ENCODE measurements at places on chromosomes 3 and 15. TPM values are rescaled to one million over a fixed set of nuclear protein-coding genes. Genes with fewer than 3 reads are reported as not detected.
A peak's percentile ranks its signal among the peaks of the same experiment; 100 is the strongest.

DNA sequence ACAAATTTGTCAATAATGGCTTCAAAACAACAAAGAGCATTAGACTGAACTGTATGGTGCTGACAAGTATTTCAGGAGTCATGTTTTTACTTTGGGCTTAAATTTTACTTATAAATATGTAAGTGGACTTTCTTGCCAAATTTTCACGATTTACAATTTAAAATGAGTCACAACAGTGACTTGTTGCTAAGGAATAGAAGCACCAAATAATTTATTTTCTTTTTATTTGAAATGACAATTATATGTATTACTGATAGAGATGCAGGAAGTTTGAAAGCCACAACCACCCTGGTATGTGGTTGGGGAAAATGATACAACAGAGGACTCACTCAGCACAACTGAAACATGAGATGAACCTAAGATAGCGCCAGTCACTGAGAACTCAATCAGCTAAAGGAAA lies 90.3 kb downstream of the FMN1 start:
- DNase-seq = no peak

- DNase-seq = peak; percentile 53
Observed at GRCh38 chr3:140910860-140911259, 30.8 kb upstream of the SLC25A36 start.

DNA sequence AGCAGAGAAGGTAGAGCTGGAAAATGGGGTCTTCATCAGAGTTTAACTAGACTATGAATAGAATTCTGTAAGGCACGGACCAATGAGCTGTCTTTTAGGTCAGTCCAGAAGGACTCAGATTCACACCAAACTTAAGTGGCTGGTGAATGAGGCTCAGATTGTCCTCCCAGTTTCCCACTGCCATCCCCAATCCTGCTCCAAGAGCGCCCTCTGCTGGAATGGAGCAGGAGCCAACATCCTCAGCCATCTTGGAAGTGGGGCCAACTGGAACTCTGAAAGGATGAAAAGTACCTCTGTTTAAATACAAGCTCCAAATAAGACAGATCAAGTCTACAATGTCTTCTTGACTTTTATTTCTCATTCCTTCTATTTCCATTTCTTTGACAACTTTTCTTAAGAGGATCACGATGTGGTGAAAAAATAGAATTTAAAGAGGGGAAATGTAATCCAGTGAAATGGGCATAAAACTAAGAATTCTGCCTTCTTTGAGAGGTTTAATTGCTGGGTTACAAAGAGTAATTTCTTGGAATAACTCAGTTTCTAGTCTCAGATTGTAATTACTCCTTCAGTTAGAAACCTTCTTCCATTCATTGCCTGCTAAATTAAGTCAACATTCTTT lies 217.1 kb upstream of the TPRG1 start:
- DNase-seq = peak; percentile 80

DNA sequence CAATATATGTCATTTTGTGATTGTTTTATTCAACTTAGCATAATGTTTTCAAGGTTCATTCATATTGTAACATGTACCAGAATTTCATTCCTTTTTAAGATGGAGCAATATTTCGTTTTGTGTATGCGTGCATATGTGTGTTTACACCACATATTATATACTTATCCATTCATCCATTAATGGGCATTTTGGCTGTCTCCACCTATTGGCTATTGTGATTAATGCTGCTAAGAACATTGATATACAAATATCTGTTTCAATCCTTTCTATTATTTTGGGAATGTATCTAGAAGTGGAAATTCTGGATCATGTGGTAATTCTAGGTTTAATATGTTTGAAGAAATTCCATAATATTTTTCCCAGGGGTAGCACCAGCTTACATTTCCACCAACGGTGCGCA lies 403.9 kb upstream of the LMCD1 start:
- no peak for DNase-seq

DNA sequence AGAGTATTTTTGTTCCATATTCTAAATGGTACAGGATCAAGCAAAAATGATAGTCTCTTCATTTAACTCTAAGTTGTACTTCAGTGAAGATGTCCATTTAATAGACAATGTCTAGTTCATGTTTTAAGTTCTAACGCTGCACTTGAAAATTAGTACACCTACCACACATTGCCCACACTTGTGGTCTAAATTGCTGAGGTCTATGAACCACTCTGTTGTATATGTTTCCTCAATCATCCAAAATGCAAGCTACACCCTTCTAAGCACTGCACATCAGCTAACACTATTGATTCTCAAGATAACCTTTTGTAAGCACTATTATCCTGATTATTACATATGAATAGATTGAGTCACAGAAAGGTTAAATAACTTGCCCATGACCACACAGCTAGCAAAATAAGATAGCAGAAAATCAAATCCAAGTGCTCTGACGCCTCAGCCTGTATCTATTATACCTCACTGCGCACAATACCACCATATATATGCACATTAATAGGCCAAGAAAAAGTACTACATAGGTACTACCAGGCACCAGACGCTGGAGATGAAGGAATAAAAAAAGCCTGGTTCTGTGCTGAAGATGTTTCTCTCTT lies 6.4 kb downstream of the GOLIM4 start:
- no peak for DNase-seq

- DNase-seq = no peak
Observed at GRCh38 chr3:176375519-176375918, 821.8 kb downstream of the TBL1XR1 start.

DNA sequence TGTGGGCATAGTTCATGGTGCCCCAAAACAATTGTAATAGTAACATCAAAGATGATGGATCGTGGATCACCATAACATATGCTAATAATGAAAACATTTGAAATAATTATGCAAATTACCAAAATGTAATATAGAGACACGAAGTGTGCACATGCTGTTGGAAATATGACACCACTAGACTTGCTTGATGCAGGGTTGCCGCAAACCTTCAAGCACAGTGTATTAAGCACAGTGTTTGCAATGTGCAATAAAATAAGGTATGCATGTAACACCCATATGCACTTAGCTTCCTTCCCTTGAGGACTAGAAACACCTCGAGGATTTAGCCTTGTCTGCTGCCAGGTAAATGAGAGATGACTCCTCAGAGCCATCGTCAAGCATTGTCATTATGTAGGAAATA lies 10.9 kb upstream of the GJD2 start:
- DNase-seq = no peak

GRCh38 chr3:16905704-16906103 lies 20.9 kb downstream of the PLCL2 start:
- no peak for DNase-seq

DNA sequence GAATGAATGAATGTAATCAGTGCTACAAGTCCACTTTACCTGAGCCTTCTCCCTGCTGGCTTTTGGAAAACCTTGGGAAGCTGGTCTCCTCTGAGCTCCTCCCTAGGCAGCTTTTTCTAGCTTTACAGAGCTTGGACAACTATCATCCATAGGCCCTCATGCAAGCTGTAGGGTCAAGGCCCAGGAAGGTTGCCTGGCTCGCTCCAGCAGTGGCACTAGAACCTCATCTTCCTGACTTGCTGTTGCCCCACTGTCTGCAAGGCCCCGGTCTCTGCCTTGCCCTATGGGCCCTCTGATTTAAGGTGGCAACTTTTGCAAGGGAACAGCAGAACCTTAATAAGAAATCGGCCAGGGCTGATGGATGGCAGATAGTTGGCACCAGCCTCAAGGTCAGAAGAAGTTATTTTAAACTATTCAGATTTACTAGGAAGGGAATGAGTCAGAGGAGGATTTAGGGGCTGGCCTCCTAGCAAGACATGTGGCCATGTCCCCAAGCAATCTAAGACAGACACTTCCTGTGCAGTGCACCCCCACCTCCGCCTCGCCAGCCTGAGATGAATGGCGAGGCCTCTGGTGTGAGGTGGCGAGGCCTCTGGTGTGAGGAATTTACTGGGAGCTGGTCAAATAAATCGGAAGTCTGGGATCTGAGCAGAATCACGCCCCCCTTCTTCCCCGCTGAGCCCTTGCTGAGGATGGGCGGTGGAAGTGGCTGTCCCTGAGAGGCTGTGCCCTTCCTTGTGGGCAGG lies 180.8 kb downstream of the MEGF11 start:
- peak; percentile 41 for DNase-seq

DNA sequence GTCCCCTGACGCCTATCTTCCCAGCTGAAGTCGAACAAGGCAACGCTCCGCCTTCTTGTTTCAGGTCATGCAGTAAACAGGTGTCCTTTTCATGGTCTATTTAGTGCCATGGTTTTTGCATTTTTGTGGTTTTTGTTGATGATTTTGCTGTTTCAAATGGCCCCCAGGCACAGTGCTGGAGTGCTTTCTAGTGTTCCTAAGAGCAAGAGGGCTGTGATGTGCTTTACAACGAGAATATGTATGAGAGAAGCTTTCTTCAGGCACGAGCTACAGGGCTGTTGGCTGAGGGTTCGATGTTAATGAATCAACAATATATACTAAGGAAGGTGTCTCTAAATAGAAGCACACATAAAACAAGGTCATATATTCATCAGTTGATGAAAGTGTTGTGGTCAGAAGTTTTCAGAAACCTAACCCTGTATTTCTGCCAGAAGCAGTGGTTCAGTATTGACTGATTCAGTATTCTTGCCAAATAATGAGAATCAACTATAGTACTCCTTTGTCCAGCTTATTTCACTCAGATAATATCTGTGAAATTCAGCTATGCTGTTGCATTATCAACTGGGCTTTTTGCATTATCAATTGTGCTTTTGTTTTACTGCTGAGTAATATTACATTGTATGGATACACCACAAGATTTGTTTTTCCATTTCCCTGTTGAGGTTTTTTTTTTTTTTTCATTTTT lies 18.5 kb downstream of the LIMD1 start:
- no peak for DNase-seq

The BCL2A1 gene
- total RNA-seq = not detected

The MCF2L2 gene
- 6.4 TPM for total RNA-seq

The CTXN2 gene
- total RNA-seq = 0.11 TPM

The GOLGA8M gene
- total RNA-seq = not detected

The GRK7 gene
- not detected for total RNA-seq
